ENCODE measurements at places on chromosomes 4 and X. TPM values are rescaled to one million over a fixed set of nuclear protein-coding genes. Genes with fewer than 3 reads are reported as not detected.

DNA sequence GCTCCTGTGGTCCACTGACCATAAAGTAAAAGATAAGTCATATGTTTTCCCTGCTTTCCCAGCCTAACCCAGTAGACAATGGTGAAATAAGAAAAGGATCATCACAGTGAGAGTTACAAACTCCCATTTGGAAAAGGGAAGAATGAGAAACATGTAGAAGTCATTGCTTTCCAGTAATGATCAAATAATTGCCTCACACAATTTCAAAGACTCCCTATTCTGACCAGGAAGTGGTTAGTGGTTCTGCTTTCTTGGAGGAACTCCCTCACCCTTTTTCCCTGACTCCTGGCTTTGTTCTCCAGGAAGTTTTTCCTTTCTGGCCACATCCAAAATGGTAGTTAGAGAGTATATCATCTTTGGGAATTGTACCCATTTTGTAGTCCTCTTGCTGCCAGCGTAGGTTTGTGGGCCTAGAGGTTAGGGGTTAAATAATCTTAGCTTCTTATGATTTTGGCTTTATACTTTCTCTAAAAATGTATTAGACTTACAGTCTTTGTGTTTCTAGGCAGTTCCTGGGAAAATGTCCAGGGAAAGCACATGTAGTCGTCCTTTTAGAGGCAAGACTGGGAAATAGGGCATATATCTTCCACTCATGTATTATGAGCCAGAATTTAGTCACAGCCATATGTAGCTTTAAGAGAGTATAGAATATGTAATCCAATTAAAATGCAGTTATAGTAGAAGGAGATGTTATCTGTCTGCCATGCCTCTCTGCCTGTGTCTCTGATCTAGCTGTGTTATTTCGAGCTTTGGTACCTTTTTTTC, 10.5 kb downstream of the VAMP7 start:
- DNase-seq = no peak

GRCh38 chrX:4682636-4683035, 969.2 kb upstream of the PRKX start:
- no peak for DNase-seq

DNA sequence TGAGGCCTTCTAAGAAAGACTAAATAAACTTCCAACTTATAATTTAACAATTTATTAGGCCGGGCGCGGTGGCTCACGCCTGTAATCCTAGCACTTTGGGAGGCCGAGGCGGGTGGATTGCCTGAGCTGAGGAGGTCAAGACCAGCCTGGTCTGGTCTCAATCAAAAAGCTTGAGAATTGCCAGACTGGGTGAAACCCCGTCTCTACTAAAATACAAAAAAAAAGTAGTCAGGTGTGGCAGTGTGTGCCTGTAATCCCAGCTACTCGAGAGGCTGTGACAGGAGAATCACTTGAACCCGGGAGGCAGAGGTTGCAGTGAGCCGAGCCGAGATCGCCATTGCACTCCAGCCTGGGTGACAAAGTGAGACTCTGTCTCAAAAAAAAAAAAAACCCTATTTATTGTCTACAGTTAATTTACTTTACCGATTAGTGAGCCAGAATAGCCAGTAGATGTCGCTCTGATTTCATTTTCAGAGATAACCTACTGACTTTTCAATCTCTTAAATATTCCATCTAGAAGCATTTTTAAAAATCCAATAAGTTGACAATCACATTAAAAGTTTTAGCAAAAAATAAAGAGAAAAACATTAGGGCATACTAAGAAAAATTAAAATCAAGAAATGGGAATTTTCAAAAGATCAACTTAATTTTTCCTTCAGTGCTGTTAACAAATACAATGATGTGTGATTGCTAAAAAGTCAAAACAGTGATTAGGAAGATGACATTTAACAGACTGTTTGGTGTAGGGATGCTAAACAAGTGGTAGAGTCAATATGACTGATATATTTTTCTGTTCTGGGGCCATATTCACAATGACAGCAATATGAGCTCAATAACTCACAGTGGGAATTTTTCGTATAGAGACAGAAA, 4.3 kb upstream of the SHROOM3 start:
- no peak for DNase-seq

GRCh38 chrX:40156470-40157227, 58.9 kb upstream of the BCOR start:
- peak; percentile 49 for DNase-seq

DNA sequence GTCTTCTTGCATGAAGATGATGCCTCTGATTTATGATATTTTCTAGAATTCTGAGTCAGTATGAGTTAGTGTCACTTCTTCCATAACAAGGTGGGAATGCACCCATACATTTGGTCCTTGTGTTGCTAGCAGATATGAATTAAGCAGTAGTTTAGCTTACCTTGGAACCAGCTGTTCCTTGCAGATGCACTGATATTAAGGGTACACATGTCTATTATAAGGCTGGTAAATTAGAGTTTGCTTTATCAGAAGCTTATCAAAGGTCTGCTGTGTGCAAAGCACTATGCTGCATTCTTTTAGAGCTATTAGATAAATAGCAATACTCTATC, 36.5 kb downstream of the AFF1 start:
- no peak for DNase-seq

- no peak for DNase-seq
These were observed 12.1 kb upstream of the MANBA start for GRCh38 chr4:102772738-102773340.

- no peak for DNase-seq
These were observed 4.4 kb upstream of the MAEA start for GRCh38 chr4:1285151-1285789.

DNA sequence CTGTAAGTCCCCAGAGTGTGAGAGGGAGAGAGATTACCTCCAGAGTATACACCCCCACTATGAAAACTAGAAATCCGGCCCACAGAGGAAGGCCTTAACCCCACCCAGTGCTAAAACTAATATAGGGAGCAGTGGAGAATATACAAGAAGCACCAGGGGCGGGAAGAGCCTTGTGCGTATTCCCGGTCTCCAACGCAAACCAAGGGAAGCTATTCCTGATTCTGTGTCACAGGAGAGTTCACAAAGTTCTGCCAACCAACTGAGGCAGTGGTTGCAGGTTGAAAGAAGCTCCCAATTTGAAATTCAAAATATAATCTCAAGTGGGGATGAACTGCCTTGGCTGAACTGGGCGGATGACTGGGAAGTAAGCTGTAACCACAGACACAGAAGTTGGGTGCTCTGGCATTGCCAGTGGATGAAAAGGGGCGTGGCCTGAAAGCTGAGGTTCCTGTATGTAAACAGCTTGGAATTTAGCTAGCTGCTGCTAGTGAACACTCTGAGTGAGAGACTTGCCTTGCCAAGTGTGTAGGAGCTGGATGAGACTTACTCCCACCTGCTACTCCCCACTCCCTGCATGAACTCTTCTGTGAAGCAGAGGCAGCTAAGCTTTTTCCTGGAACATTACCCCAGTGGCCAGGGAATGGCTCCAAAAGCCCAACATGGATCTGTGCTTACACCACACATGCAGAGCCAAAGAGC, 32.7 kb downstream of the ELF2 start:
- DNase-seq = peak; percentile 43

- no peak for DNase-seq
These were observed 127.9 kb upstream of the PCDH18 start for GRCh38 chr4:137660211-137660610.

GRCh38 chr4:102569200-102569599, 68.0 kb downstream of the NFKB1 start:
- DNase-seq = no peak

DNA sequence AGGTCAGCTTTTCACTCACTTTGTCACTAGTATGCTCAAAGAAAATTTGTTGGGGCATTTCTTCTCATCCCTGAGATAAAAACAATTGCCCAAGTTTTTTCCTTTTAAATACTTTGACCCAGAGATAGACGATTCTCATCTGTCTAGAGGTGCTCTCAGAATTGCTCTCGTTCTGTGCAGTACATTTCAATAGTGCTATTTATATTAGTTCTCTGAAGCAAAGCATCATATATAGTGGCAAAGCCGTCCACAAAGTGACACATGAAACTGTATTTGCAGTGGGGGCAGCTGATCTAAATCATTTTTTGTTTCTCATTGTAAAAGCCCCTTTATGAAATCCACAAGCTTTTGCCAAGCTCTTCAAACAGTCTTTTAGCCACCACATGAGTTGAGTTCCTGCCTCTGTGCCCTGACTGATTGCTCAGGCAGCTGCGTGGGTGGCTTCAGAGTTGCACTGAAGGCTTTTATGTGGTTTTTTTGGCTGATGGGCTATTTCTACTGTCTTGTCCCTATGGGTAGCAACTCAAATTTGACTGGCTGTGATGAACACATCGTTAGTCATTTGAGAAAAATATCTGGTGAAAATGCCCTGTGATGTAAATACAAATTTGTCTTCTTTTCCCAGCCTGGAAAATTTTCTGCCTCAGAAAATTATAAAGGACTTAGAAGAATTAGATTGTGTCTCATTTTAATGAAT, 119.1 kb upstream of the OTUD4 start:
- DNase-seq = no peak

The RBM46 gene
- 4.2 TPM for total RNA-seq

The PABPC5 gene
- 1.7 TPM for total RNA-seq

The PDLIM5 gene
- 51.5 TPM for total RNA-seq

The TGIF2LX gene
- total RNA-seq = not detected

The BEX5 gene
- 11.0 TPM for total RNA-seq

The CSAG3 gene
- 14.1 TPM for total RNA-seq

Data from WTC11 (cell line).